ENCODE measurements at places on chromosomes 5 and 9.

DNA sequence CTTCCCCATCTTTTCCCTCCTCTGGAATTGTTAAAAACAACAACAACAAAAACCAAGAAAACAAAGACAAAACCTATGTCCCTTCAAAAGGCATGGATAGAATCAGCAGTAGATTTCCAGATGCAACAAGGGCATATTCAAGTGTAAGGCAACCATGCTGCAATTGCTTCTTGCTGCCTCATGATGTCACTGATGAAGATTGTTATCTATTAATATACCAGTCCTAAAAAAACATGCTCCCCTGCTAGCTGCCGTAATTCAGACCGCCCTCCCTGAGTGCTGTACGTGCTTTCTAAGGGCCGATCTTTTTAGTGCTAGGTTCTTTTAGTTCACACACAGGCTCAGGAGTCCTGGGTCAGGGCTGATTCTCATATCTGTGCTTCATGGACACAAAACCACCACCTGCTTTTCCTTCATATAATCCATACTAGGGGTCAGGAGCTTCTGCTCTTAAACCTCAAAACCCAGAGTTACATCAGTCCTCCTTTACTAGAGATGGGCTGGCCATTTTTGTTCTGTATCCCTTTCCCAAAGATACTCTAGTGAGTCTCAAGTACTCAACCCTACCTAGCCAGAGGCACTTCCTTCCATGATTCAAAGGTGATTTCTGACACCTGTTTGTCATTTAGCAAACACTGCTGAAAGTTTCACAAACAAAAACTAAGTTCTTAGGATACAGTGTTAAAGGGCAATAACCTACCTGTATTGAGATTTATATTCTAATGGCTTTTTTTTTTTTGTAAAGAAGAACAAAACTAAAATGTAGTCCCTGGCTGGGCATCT is 82.1 kb downstream of the GIN1 start:
- DNase-seq, result no peak

DNA sequence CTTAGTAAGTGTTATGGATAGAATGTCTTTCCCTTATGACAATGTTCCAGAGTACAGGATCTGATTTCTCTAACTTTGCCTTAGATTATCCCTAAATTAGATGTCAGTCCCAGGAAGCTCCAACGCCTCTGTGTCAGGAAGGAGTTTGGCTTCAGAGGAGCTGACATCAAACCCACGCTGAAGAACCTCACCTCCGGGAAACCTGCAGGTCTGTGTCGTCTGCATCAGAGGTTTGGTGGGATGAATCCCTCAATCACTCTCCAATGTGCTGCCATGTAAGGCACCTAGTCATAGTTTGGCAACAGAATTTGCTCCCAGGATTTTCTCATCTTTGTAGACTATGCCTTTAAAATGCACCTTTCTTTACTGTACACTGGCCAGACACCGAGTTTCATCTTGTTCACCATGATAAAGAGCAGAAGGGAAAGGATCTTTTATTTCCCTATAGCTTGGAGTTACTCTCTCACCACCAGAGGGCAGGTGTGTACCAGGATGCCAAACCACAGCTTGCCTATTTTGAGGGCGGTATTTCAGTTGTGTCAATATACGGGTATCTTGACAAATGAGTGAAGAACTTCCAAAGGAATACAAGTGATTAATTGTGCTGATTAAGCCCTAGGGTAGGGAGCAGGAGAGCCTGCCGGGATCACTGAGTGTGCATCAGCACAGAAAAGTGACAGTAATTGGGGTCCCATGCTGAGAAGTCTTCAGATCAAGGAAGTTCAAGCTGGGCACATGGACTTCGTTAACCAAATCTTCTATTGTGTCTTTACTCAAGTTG is 23.4 kb downstream of the MINAR2 start:
- DNase-seq, result no peak

- no peak for DNase-seq
Observed at GRCh38 chr5:18379189-18379588, 744.9 kb downstream of the TAF11L14 start.

GRCh38 chr5:148858547-148858946 is 32.1 kb downstream of the ADRB2 start:
- DNase-seq, result no peak

- no peak for DNase-seq
Observed at GRCh38 chr9:97740848-97741821, 44.0 kb upstream of the XPA start.

GRCh38 chr5:141767671-141768070 is 85.6 kb upstream of the ARAP3 start:
- no peak for DNase-seq

DNA sequence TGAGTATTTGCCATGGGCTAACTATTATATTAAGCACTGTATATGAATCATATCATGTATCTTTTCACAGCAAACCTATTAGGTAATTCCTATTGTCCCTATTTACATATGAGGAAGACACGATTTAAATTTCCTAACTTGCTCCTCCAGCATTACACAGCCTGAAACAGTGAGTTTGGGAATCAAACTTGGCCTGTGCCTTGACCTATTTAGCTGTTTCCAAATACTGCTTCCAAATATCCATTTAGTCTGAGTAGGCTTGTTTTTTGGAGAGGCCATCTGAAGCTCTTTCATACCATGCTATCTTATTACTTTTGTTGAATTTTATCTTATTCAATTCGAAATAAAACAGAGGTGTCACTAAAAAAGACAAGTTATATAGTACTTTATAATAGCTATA is 447.3 kb upstream of the MPDZ start:
- no peak for DNase-seq

- DNase-seq, result no peak
Observed at GRCh38 chr5:41094871-41095270, 23.7 kb upstream of the MROH2B start.

- DNase-seq, result no peak
Observed at GRCh38 chr5:96790961-96791504, 16.7 kb downstream of the ERAP1 start.

GRCh38 chr5:113178073-113178779 is 201.6 kb downstream of the DCP2 start:
- no peak for DNase-seq

DNA sequence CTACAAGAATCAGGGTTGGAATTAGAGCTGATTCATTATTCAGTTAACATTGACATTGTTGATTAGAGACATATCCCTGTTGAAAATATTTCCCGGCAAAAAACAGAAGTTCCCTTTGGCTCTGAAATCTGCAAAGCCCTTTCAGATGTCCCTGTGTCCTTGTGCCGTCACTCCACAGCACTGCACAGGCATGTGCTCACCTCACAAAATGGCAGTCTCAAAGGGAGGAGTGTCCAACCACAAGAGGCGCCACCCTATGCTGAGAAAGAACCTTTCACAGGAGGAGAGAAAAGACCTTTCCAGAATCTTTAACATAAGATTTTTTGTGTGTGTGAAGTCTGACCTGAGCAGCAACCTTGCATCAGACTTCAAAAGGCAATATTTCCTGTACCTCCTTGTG is 112.8 kb upstream of the PRSS3 start:
- no peak for DNase-seq

- DNase-seq, result no peak
Observed at GRCh38 chr5:171593401-171593800, 174.0 kb downstream of the FGF18 start.

GRCh38 chr5:302966-303365 is 18.5 kb upstream of the AHRR start:
- DNase-seq, result no peak

GRCh38 chr5:55421074-55421529 is 113.3 kb downstream of the MTREX start:
- no peak for DNase-seq

DNA sequence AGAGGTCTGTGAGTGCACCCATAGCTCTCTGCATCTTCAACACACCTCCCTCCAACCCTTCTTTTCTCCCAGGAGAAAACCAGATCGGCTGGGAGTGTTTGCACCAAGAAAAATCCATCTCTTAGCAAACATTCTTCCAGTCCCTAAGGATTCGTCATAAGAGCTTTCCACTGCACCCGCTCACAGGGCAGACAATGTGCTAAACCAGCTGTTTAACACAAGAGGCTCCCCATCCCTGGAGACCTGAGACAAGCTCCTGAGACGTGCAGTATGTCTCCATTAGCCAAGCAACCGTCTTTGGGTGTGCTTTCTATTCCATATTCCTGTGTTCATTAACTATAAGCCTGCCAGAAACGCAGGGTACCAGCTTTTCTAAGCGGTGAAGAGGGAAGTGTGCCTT is 93.6 kb upstream of the ZNF462 start:
- DNase-seq, result no peak

DNA sequence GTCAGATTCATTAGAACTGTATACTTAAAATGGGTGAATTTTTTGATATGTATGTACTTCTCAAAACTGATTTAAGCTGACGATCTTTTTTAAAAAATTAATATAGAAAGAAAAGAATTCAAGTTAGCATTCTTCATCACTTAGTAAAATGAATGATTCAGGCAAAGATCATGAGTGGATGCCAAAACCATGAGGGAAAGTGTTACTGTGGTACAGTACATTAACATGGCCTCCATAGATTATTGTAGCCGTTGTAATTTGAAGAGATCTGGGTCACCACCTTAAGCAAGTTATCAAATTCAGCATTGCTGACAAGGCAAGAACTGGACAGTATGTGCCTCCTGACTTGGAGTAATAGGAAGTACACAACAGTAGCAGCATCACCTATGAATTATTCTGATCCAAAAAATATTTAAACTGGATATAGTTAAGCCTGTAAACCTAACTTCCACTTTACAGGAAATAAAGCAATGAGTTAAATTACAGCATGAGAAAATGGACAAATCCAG is 29.7 kb downstream of the C9orf85 start:
- no peak for DNase-seq

GRCh38 chr5:151556806-151557205 is 34.3 kb downstream of the FAT2 start:
- no peak for DNase-seq

DNA sequence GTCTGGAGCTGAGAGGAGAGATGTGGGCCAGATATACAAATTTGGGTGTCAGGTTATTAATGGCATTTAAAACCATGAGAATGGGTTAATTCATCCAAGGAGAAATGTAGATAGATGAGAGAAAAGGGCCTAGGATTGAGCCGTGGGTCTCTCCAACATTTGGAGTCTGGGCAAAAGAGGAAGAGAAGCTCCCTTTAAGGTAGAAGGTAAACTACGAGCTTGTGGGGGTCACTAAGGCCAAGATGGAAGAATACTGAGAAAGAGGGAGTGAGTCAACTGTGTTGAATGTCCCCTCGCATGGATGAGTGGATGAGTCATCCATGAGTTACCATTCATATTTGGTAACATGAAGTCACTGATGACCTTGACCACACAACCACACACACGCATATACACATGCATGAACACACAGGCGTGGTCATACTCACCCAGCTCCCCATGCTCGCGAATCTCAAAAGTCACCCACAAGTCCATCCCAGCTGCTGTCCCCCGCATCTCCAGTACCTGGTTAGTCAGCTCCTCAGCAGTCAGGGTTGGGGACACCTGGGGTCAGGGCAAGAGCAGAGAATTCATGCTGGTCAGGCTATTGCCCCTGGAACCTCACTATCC is 6.8 kb upstream of the FCHSD1 start:
- DNase-seq, result no peak

GRCh38 chr9:35415402-35416097 is 74.4 kb upstream of the RUSC2 start:
- DNase-seq, result no peak

GRCh38 chr5:177957241-177957640 is 38.8 kb downstream of the PROP1 start:
- no peak for DNase-seq

- DNase-seq, result no peak
Observed at GRCh38 chr9:84970432-84970831, 300.9 kb downstream of the NTRK2 start.

GRCh38 chr5:36696059-36696673 is 89.8 kb downstream of the SLC1A3 start:
- DNase-seq, result no peak

DNA sequence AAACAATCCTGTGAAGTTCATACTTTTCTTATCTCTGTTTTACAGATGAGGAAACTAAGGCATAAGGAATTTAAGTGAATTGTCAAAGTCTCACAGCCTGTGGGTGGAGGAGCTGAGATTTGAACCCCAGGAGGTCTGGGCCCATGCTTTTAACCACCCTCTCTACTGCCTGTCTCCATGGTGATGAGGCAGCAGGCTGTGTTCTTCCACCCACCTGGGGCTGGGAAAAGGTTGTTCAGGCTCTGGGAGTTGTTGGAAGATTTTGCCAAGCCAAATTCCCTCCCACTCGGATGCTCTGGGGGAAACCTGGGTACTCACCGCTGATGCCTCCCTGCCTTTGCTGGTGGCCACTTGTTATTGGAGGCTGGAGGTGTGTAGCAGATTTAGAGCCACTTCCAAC is 18.3 kb upstream of the SYNPO start:
- DNase-seq, result no peak

DNA sequence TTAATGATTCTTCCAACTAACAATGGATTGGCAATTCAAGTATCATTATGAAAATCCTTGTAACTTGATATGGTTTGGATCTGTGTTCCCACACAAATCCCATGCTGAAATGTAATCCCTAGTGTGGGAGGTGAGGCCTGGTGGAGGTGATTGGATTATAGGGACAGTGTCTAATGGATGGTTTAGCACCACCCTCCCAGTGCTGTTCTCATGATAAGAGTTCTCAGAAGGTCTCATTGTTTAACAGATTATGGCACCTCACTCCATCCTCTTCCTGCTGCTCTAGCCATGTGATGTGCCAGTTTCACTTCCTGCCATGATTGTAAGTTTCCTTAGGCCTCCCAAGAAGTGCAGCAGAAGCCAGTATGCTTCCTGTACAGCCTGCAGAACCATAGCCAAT is 1116.2 kb upstream of the EDIL3 start:
- no peak for DNase-seq

DNA sequence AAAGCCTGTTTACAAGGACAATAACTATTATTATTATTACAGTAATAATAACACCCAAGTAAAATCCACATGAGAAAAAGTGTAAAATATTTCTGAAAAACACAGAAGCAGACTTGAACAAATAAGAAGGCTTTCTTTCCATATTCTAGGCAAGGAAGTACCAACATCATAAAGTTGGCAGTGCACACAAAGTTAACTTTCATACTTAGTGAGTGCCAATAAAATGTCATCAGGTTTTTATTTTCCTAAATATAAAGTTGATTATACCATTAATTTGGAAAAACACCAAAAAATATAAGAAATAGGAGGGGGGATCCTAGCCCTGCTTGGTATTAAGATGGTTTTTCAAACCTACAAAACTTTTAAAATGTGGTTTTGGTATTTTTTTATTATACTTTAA is 161.4 kb downstream of the PRELID2 start:
- DNase-seq, result no peak
